ENCODE measurements at places on chromosomes 11 and 22.

DNA sequence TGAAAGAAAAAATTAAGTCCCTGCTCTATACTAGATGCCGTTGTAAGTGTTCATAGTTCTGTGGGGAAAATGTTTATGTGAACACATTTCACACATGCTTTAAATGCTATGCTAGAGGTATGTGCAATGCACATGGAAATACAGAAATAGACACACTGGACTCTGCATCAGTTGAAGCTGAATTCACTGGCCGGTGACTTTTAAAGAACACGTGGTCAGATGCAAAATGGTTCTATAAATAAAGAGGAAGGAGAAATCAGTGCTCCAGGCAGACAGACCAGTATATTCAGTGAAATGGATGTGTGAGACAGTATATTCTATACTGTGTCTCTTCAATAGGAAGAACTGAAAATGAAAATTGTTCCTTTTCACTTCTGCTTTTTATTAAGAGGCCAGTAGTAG is 29.9 kb downstream of the TRPC6 start:
- DNase-seq, result no peak

DNA sequence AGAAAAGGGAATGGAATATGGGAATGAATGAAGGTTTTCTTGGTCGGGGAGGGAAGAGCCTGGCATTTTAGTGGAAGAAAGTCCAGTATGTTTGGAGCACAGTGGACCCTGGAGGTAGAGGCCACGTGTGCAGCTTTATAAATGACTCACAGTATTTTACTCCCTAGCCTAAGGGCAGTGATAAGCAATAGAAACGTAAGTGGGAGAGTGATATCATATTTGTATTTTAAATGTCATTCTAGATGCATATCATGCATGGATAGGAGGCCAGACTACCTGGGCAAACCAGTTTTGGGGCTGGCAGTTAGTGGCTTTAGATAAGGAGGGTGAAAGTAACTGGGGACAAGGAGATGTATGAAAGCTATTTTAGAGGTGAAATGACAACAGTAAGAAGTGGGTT is 174.1 kb downstream of the ARHGAP42 start:
- no peak for DNase-seq

GRCh38 chr11:75013051-75013450 is 24.3 kb downstream of the NEU3 start:
- no peak for DNase-seq

DNA sequence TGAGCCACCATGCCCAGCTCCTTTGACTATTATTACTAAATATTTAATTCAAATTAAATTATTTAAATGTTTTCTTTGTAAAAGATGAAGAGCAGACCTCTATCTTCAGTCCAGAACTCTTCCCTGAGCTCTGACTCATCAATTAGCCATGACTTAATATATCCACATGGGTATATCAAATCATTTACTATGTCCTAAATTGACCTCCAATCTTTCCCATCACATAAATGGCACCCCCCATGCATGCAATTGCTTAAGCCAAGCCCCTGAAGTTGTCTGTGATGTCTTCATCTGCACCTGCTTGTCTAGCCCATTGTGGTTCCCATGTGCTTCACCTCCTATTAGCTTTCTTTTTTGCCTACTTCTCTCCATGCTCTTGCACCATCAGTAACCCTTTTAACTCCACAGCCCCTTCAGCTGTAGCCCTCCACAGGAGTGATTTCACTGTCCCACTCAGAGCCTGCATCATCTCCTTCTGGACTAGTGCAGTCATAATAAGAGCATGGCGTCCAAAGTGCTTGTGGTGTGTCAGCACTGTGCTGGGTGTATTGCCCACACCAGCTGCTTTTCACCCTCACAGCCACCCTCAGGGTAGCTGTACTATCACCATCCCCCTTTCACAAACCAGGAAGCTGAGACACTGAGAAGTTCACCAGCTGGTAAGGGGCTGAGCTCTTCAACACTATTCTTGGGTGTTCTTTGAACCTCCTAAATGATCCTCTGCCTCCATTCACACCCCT is 11.8 kb upstream of the THY1 start:
- DNase-seq, result no peak

GRCh38 chr11:12148882-12149281 is 38.5 kb downstream of the MICAL2 start:
- no peak for DNase-seq

- no peak for DNase-seq
These were observed 751 bp downstream of the FIBIN start for GRCh38 chr11:26994631-26995095.

GRCh38 chr11:8805296-8805695 is 105.7 kb upstream of the AKIP1 start:
- no peak for DNase-seq

DNA sequence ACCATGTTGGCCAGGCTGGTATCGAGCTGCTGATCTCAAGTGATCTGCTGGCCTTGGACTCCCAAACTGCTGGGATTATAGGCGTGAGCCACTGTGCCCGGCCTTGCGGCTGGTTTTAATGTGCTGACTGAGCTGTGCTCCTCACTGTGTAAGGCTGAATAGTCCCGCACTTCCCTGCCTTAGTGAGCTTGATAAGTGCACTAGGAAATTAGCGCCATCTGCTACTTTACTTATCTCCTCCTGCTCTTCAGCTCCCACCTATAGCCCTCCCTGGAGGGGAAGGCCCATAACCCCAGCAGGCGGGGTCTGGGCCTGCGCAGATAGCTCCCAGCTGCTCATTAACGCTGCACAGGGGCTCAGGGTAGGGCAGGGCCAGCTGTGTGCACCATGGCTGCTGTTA is 49.4 kb downstream of the CLMP start:
- DNase-seq, result no peak

DNA sequence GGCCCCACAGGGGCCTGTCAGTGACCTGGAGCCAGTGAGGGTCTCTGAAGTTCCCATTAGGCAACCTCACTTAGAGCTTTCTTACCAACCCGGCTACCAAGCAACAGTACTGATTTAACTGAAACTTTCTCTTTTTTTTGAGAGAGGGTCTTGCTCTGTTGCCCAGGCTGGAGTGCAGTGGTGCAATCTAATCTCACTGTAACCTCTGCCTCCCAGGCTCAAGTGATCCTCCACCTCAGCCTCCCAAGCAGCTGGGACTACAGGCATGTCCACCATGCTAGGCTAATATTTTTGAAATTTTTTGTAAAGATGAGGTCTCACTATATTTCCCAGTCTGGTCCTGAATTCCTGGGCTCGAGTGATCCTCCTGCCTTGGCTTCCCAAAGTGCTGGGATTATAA is 42.5 kb downstream of the ARFGAP3 start:
- no peak for DNase-seq

DNA sequence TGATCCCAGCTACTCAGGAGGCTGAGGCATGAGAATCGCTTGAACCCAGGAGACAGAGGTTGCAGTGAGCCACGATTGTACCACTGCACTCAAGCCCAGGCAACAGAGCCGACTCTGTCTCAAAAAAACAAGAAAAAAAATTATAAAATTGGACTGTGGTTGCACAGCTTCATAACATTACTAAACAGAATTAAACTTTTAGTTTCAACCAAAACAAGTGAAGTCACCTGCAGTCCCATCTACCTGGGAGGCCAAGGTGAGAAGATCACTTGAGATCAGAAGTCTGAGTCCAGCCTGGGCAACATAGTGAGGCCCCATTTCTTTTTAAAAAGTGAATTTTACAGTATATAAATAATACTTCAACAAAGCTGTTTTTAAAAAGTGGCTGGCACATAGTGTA is 47.8 kb upstream of the CD5 start:
- no peak for DNase-seq

DNA sequence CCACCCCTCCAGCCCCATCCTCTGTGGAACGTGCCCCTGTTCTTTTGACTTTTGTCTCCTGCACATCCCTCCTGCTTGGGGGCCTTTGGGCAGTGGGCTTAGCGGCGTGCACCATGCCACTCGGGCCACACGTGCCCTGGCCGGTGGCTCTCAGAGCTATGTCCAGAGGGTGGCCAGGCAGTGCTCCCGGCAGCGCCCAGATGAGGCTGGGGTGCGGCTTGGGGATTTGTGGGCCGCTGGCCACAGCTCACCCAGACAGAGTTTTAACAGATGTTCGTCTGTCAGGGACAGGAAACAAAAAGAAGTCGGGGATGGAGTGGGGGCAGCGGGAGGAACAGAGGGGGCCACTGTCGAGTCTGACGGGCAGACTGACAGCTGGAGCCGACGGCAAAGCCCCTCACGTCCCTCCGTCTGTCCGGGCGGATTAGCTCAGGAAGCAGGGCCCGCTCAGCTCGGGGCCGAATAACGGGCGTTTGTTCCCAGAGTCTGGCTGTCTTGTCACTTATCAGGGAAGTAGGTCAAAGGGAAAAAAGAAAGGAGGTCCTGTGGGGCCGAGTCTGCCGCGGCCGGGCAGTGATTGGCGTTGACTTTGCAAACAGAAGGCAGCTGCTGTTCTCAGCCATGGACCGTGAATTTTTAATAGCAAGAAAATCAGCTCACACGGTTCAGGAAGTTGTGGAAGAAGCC is 61.6 kb downstream of the LRP5 start:
- peak; percentile 45 for DNase-seq

- DNase-seq, result no peak
These were observed 48.4 kb upstream of the POLD3 start for GRCh38 chr11:74543991-74544390.

DNA sequence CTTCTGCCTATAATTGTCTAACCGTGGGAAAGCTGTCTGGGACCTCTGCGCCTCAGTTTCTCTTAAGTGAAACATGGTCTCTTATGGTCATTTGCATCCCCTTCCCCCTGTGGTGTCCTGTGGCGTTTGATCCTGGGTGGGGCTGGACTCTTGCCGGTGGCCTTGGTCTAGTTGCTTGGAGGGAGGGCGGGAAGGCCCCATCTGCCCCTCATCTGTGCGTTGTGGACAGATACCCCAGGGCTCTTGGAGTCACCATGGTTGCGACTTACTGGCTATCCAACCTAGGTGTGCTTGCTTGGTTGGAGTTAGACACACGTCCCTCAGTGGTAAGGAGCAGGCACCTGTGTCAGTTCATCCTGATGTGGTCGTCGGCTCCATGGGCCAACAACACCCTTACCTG is 15.2 kb downstream of the SHANK3 start:
- no peak for DNase-seq

GRCh38 chr11:92607969-92608722 is 361.3 kb upstream of the MTNR1B start:
- no peak for DNase-seq

GRCh38 chr11:83159902-83160865 is 3.3 kb downstream of the PCF11 start:
- no peak for DNase-seq

DNA sequence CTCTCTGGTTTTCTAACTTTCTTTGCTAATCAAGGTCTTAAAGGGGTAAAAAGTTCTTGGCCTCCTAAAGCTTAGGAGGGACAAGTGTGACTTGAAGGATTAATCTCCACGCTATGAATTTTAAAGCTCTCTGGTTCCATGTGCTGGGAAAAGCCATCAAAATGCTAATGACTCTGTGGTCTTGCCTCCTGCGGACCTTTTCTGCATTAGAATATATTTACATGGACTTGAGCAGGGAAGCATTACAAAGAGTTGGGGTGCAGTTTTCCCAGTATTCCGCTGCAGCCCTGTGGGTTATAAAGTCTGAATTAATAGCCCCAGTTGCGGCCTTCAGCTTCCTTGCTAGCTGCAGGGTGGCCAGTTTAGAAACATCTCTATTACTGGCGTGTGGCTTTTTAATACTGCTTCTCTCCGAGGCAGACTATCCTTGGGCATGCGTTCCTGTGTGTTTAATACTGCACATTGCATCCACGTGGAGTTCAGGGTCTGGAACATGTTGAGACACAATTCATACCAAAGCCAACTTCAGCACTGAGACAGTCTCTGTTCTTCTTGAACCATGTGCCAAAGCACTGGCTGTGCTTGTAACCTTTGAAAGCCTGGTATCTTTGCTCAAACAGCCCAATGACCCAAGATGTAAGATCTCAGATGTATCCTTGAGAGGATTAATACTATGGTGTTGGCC is 27.3 kb downstream of the TSPAN18 start:
- DNase-seq, result no peak

Data from putamen (tissue), 1 donor.